Stimulated activated CD4-positive, alpha-beta T cell treated with anti-CD3 and anti-CD28 coated beads, TNF-alpha, amount 100 ng/mL, for 1 hour (primary cell): ENCODE measurements at places on chromosomes 1 and 21.

DNA sequence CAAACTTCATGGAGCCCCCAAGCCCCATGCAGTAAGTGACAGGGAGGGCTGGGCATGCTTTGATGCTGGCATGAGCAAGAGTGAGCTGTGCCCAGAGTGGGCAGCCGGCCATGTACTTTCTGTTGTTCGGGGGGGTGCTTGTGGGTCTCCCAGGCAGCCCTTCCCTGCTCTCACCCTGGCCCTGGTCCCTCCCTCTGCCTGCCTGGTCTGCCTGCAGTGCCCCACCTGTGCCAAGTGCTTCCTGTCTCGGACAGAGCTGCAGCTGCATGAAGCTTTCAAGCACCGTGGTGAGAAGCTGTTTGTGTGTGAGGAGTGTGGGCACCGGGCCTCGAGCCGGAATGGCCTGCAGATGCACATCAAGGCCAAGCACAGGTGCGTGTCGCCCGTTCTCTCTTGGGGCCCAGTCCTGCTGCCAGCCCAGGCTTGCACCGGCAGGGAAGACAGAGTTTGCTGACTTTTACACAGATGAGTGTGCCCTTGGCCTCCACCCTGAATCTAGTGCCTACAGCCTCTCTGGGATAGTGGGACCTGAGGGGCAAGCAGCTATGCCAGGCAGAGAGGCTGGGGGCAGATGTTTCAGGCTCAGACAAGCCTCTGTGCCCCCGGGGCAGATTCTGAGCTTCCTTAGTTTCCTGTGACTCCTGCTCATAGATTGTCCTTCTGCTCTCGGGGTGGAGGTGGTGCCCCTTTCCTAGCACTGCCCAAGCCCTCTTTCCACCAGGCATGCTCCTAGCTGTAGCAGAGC lies 7.6 kb downstream of the ZBTB48 start:
- DNase-seq = no peak

DNA sequence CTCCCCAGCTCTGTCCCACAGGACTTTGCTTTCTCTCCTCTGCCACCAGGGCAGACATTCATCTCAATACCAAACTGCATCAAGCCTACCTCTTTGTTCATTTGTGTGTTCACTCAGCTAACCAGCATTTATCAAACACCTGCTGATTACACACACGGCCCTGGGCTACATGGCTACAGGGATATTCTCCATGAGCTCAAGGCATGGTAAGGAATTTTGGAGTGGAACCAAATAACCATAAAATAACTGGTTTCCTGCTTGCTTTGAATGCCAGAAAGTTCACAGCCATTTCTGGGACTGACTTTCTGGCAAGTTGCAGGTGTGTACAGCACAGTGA lies 54.6 kb downstream of the LDLRAD2 start:
- no peak for DNase-seq

DNA sequence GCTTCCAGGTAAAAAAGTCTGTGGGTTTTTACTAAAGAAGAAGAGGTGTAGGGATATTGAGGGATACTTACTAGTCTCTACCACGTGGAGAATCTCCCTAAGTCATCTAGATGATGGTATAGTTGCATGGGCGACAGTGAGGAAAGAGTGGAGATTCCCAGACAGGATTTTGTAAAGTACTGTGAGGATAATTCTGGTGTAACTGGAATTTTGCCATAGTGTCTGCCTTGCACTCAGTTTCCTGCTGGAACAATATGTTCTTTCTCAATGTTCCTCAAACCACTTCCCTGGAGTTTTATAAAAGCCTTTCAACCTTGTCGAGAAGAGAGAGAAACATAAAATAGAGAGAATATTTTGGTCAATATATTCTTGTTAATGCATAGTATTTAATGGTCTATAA lies 95.1 kb upstream of the WLS start:
- DNase-seq = no peak

DNA sequence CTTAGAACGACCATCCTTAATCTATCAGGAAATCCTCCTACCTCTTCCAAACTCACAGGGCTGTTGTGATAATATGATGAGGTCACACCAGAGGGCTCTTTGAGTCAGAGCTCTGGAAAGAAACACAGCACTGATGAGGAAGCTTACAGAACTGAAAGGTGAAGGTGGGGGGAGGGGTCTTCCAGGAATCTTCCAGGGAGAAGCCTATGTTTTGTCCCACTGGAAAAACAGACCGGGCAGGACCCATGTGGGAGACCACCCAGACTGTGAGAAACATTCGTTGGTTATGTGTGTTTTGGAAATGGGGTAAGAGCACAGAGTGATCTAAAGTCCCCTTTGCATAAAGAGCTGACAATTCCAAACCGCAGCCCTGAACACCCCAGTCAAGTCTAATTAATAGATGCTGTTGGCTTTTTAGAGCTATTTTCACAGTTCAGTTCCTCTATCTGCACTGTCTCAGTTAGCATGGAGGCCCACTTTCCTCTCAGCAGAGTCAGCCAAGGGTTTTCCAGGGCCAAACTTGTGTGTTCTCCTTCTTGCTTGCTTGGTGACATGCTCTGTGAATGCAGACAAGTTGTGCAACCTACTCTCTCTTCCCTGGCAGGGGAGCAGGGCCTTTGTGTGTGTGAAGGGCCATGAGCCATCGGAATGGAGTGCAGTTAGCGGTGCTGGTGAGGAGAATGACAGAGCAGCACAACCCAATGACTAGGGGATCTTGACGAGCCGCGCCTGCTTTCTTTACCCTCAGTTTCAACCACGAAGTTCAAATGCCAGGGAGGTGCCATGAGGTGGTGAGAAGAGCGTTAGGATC lies 12.3 kb downstream of the PHLDA3 start:
- no peak for DNase-seq

- no peak for DNase-seq
Observed at GRCh38 chr1:216914974-216915373, 191.7 kb upstream of the ESRRG start.

DNA sequence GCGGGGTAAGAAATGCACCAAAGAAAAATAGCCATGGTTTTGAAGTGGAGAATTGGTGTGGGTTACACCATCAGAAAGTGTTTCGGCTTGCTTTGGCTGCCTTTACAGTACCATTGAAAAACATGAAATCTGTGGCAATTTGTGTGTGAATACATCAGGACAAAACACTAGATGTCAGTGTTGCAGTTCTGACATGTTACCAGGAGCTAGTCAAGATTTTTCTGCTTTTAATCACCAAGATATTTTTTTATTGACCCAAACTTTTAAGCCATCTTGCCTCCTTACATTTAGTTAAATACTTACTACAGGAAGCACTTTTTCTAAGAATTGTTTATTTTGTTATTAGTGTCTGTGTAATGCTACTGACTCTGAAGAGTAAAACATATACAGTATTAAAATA lies 14.3 kb downstream of the RRP15 start:
- DNase-seq = no peak

DNA sequence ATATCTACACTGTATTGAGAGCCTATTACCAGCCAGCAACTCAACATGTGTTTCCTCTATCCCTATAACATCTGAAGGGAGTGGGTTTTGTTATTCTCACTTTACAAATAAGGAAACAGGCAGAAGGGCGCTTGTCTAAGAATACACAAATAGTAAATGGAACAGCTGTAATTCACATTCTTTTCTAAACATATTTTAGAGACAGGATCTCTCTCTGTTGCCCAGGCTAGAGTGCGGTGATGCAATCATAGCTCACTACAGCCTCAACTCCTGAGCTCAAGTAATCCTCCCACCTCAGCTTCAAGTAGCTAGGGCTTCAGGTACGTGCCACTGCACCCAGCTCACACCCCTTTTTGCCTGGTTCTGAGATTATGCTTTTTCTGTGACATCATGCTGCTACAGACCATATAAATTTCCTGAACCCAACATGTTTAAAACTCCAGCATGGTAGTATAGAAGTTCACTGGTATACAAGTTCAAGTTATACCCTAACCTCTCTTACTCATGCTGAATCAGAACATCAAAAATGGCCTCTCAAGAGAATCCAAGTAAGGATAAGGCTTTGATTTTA lies 8.6 kb upstream of the TACSTD2 start:
- DNase-seq = no peak

DNA sequence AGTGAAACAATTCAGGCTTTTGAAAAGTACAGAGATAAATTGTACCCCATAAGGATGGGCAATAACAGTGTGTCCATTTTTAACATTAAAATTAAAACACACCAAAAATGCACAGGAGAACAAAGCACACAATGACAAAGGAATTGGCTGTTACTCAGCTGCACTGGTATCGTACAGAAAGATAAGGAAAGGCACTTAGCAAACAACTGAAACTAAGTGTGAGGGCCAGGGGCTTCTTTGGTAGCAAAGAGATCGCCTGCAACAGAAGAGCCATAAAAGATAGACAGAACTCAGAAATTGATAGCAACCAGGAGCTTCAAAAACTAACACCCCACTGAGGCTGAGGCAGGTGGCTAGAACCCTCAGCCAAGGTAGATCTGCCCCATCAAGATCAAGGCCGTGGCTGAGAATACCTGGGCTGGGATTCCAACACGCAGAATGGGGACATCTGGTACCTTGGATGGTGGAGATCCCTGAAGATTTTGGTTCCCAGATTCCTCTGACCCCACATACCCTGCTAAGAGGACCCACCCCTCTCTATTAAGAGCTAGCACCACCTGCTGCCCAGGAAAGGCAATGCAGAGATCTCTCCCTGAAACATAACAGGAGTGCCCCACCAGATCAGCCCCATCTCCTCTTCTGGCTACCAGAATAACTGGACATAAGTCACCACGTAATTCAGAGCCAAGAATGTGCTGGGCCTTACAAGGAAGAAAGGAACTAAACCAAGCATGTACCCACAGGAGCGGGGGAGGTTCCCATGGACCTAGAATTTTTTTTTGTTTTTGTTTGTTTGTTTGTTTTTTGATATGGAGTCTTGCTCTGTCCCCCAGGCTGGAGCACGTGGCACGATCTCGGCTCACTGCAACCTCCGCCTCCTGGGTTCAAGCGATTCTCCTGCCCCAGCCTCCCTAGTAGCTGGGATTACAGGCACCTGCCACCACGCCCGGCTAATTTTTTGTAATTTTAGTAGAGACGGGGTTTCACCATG lies 16.2 kb downstream of the PLEKHO1 start:
- DNase-seq = no peak

GRCh38 chr1:39952359-39953110 lies 2.4 kb upstream of the MFSD2A start:
- DNase-seq = no peak

DNA sequence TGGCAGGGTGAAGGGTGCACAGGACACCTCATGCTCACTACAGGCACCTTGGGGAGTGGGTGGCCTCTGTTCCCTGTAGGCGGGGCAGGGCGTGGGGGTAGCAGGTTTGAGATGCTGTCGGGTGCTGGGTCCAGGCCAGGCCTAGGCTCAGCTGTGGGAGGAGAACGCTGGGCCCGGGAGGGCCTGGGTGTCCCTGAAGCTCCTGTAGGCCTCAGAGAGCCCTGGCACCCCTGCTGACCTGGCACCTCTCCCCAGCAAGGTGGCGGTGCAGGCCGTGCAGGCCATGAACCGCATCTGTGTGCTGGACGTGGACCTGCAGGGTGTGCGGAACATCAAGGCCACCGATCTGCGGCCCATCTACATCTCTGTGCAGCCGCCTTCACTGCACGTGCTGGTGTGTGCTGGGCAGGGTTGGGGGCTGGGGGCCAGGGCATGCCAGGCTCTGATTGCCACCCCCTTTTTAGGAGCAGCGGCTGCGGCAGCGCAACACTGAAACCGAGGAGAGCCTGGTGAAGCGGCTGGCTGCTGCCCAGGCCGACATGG lies 2.5 kb upstream of the GJC2 start:
- DNase-seq = no peak

GRCh38 chr1:39671793-39672550 lies at the start of gene NT5C1A:
NT5C1A (minus strand) TSS chr1:39672107; CDS start chr1:39672038, 69 bp downstream.
- DNase-seq = no peak

- DNase-seq = no peak
Observed at GRCh38 chr1:18907021-18907916, 4.9 kb upstream of the ALDH4A1 start.

DNA sequence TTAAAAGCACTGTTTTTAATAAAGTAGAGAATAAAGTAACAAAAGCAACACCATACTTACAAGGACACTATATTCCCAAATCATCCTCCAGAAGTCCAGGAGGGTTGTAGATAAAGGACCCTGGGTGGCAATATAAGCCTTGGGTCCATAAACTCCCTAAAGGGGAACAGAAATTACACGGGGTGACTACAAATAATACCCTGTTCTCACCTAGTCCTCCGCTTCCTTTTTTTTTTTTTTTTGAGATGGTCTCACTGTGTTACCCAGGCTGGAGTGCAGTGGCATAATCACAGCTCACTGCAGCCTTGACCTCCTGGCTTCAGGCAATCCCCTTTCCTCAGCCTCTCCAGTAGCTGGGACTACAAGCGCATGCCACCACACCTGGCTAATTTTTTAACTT lies 13.1 kb downstream of the PTPN22 start:
- DNase-seq = no peak

DNA sequence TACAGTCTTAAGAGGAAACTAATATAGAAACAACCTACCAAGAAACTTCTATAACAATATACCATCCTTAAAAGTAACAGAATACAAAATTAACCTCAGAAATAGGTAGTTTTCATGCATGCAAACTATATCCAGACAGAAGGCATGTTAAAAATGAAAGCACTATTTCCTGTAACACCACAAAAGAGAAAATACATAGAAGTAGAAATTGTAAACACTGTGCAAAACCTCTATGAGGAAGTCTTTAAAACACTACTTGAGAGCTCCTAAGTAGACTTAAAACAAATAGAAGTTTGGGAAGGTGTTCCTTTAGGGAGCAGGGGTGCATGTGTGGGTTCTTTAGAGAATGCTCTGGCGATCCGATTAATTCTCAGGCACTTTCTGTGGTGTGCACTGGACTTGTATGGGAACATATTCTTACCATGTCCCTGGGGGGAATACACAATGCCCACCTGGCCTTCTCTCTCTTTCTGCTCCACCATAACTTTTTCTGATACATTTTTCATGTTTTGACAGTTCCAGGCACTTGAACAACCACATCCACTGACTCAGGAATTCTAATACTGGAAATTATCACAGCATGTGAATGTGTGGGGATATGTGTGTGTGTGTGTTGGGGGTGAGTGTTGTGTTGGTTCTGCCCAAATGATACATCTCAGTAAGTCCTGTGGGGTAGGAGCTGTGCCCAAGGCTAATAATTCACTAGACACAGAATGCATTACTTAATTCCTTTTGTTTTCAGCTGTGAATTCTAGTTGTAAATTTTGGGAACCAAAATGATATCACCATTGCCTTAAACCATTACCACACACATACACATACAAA lies 866.3 kb upstream of the B3GALT2 start:
- no peak for DNase-seq

GRCh38 chr1:28601696-28602095 lies 9.6 kb downstream of the RAB42 start:
- no peak for DNase-seq

DNA sequence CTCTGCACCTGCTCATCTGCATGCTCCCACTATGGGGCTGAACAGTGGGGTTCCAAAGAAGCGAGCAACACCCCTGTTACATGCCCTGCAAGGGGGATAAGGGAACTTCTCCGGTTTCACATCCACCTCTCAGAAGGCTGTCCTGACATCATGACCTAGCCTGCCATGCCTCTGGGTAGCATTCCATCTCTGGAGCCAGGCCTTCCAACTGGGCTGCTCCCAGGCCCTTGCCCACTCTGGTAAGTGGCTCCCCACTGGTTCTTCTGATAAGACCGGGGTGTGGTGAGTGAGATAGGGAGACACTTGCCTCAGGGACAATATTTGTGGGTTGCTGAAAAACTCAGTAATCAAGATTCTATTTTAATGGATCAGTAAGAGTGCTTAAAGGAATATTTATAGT lies 57.8 kb downstream of the KCNJ15 start:
- DNase-seq = no peak
